Astrocyte (in vitro differentiated cells and primary cell): ENCODE measurements at places on chromosomes 3 and 15.

DNA sequence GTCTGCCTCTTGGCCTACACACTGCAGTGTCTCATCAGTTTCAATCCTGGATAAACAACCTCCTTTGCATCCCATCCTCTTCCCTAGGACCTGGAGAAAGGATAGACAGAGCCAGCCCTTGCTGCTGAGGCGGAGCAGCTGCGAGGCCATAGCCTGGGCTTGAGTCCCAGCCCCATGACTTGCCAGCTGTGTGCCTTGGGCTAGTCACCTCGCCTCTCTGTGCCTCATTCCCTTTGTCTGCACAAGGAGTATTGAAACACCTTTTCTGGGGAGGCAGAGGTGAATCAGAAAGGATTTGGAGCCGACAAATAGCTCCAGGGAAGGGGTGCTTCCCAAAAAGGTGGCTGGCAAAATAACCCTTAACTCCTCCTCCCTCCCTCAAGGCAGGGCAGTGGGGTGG, 65.0 kb upstream of the SLC6A1 start:
- no peak overlapping the region for H3K4me3 ChIP-seq
- peaks cover 8% of the 10 kb centered on the region for H3K4me1 ChIP-seq
- DNase-seq = no peak
- H3K27ac ChIP-seq = no peak overlapping the region
- H3K27me3 ChIP-seq = peaks cover 3% of the 10 kb centered on the region

GRCh38 chr3:11037976-11038375, 45.4 kb downstream of the SLC6A1 start:
- H3K4me3 ChIP-seq = no peak overlapping the region
- H3K27ac ChIP-seq = no peak overlapping the region
- no peaks in the 10 kb centered on the region for H3K4me1 ChIP-seq
- DNase-seq = no peak
- peaks cover 30% of the 10 kb centered on the region for H3K27me3 ChIP-seq
- no peaks in the 10 kb centered on the region for H3K36me3 ChIP-seq

- DNase-seq = no peak
- H3K4me3 ChIP-seq = no peak overlapping the region
- H3K36me3 ChIP-seq = no peaks in the 10 kb centered on the region
- H3K27ac ChIP-seq = no peak overlapping the region
- peaks cover 16% of the 10 kb centered on the region for H3K4me1 ChIP-seq
- no peaks in the 10 kb centered on the region for H3K27me3 ChIP-seq
These were observed 109.1 kb downstream of the IQSEC1 start for GRCh38 chr3:12963922-12964701.

- no peak overlapping the region for H3K4me3 ChIP-seq
- no peaks in the 10 kb centered on the region for H3K27me3 ChIP-seq
- no peak for DNase-seq
- no peak overlapping the region for H3K27ac ChIP-seq
- no peaks in the 10 kb centered on the region for H3K4me1 ChIP-seq
- H3K36me3 ChIP-seq = no peaks in the 10 kb centered on the region
These were observed 67.2 kb upstream of the CSTA start for GRCh38 chr3:122257644-122258364.

DNA sequence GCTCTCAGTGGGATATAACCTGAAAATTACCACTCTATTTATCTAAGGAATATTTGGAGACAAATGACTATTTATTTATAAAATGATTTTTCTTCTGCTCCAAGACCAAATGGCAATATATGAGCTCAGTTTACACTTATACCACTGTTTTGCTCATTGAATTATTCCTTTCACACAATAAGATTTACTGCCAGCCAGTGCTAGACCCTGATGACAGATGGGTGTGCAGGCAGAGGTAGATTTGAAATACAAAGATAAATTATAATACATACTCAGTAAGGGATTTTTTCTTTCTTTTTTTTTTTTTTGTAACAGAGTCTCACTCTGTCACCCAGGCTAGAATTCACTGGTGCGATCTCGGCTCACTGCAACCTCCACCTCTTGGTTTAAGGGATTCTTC, 980.3 kb downstream of the EPHA3 start:
- no peaks in the 10 kb centered on the region for H3K36me3 ChIP-seq
- no peak overlapping the region for H3K27ac ChIP-seq
- DNase-seq = no peak
- peaks cover 2% of the 10 kb centered on the region for H3K4me1 ChIP-seq

DNA sequence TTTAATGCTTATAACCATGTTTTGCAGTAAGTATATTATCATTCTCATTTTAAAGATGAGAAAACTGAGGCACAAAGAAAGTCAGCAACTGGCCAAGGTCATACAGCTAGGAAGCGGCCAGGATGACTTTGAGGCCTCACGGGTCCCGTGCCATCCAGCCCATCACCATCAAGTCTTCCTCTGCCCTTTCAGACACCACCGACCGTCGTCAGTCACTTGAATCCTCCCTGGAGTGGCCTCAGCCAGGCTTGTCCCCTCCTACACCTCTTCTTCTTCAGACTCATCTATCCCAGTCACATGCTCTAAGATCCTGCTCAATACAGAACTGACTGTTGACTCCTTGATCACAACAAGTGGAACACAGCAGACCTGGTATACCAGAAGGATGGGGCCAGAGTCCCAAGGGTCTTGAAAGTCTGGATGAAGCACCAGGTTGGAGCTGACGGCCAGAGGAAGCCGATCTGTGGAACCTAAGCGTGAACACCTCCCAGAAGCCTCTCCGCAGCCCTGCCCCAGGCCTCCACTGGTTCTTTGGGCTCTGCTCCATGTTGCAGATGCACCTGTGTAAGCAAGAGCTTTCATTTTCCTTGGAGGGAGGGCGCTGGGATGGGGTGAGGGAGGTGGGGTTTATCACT, 22.1 kb downstream of the ITGA11 start:
- no peak overlapping the region for H3K27ac ChIP-seq
- no peak for DNase-seq
- H3K4me3 ChIP-seq = no peak overlapping the region
- peaks cover 4% of the 10 kb centered on the region for H3K4me1 ChIP-seq
- H3K36me3 ChIP-seq = peaks cover 3% of the 10 kb centered on the region

- H3K27ac ChIP-seq = no peak overlapping the region
- no peaks in the 10 kb centered on the region for H3K36me3 ChIP-seq
- no peak overlapping the region for H3K4me3 ChIP-seq
- no peaks in the 10 kb centered on the region for H3K27me3 ChIP-seq
These were observed 8.3 kb upstream of the SLC12A8 start for GRCh38 chr3:125220727-125221429.

DNA sequence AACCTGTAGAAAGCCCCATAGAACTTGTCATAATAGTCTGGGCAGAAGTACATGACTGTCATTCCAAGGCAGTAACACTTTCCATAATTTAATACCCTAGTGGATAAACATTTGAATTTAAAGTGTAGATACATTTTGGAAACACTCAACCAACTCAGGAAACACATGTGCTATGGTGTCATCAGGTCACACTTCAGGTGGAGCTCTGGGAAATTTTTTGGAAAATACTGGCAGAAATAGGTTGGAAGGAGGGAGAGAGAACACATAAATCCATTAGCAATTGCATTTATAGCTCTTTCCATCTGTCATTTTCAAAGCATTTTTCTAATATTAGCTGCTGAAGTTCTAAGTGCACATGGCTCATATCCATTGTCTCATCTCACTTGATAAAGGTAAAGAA, 135.7 kb downstream of the MEIS2 start:
- no peaks in the 10 kb centered on the region for H3K27me3 ChIP-seq
- H3K36me3 ChIP-seq = peaks cover 3% of the 10 kb centered on the region
- no peak for DNase-seq
- H3K4me1 ChIP-seq = peaks cover 6% of the 10 kb centered on the region

DNA sequence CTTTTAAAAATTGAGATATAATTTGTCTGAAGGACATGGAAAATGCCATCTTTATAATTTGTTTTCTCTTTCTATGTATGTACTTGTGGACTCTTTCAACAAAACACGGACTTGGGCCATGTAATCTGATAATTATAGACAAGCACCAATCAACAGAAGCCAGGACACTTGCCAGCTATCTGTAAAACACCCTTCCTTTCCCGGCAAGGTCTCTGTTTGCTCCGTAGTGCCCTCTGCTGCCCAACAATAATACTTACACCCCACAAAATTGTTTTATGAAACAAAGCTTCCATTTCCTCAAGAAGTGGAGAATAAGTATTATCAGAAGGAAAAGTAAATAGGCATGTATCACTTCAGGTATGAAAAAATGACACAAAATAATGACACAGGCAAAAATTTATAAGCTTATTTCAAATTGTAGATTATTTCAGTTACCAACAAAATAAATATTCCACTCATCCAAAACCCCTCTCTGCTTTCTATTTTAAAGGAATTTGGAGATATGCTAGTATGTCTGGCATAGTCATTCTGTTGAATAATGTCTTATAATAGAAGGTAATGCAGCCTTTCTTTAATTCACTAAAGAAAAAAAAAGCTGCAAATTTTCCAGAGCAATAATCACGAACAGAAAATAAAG, 32.8 kb downstream of the MYH15 start:
- H3K27ac ChIP-seq = no peak overlapping the region
- no peaks in the 10 kb centered on the region for H3K27me3 ChIP-seq
- no peak overlapping the region for H3K4me3 ChIP-seq
- no peaks in the 10 kb centered on the region for H3K36me3 ChIP-seq
- peak; percentile 51 for DNase-seq

- H3K36me3 ChIP-seq = peaks cover 24% of the 10 kb centered on the region
- peak; percentile 52 for DNase-seq
- H3K4me3 ChIP-seq = no peak overlapping the region
- peak overlapping the region; percentile 52 for H3K27ac ChIP-seq
These were observed 66.4 kb downstream of the ASTE1 start for GRCh38 chr3:130960139-130960795.

DNA sequence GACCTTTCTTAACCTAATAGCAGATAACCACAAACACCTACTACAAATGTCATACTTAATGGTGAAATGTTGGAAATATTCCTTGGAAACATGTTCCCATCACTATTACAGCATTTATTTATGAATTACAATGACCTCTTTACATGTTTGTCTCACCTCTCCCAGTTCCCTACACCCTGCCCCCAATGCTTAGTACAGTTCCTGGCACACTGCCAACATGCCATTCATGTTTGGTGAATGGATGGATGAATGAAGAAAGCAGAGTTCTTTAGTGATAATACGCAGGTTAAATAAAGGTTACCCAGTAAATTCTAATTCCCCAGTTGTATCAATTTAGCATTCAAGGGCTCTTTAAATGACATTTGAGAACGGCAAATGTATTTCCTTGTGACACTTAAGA, 259.9 kb upstream of the ATP11B start:
- no peaks in the 10 kb centered on the region for H3K27me3 ChIP-seq
- H3K4me1 ChIP-seq = no peaks in the 10 kb centered on the region
- no peak overlapping the region for H3K4me3 ChIP-seq
- no peaks in the 10 kb centered on the region for H3K36me3 ChIP-seq
- H3K27ac ChIP-seq = no peak overlapping the region

GRCh38 chr15:70762469-70763119, 764 bp downstream of the UACA start:
- H3K36me3 ChIP-seq = peaks cover 2% of the 10 kb centered on the region
- peak overlapping the region; percentile 91 for H3K4me3 ChIP-seq
- H3K27me3 ChIP-seq = no peaks in the 10 kb centered on the region
- peak overlapping the region; percentile 92 for H3K27ac ChIP-seq

DNA sequence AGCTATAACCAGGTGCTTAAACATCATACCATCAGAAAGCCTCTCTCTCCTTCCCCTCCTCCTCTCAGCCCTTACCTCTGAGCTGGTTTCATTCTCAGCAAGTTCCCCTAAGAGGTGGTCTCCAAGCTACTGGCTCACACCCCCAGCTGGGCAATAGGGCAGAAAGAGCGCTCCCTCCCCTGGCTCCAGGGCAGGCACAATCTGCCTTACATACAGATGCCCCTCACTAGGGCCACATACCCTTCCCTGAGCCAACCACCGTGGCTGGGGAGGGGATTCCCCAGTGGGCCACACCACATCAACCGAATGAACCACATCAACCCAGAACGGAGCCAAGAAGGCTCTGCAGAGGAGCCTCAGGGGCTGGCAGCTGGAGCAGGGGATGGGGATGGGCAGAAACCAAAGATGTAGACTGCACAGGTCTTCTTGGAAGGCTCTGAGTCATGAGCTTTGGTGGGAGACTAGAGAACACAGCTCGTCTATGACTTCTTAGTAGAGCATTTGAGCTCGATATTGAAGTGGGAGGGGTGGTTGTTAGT, 4.6 kb upstream of the FBLN2 start:
- H3K36me3 ChIP-seq = no peaks in the 10 kb centered on the region
- H3K27me3 ChIP-seq = no peaks in the 10 kb centered on the region
- DNase-seq = peak; percentile 96

GRCh38 chr3:116873142-116873541, 163.6 kb downstream of the TUSC7 start:
- no peaks in the 10 kb centered on the region for H3K27me3 ChIP-seq
- no peak for DNase-seq
- no peak overlapping the region for H3K4me3 ChIP-seq
- H3K4me1 ChIP-seq = no peaks in the 10 kb centered on the region
- H3K36me3 ChIP-seq = no peaks in the 10 kb centered on the region

DNA sequence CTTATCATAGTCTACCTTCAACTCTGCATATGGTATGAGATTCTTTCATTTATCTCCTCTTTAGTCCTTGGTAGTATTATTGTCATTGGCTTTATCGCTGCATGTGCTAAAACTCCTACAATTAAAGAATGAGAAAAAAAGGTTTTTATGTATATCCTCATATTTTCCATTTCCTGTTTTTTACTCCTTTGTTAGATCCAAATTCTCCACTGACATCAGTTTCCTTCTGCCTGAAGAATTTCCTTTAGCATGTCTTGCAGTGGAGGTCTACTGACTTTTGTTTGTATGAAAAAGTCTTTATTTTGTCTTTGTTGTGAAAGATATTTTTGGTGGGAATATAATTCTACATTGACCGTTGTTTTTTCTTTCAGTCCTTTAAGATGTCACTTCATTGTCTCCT, 81.0 kb upstream of the TNIK start:
- H3K4me3 ChIP-seq = no peak overlapping the region
- H3K36me3 ChIP-seq = no peaks in the 10 kb centered on the region
- no peak overlapping the region for H3K27ac ChIP-seq
- no peak for DNase-seq

DNA sequence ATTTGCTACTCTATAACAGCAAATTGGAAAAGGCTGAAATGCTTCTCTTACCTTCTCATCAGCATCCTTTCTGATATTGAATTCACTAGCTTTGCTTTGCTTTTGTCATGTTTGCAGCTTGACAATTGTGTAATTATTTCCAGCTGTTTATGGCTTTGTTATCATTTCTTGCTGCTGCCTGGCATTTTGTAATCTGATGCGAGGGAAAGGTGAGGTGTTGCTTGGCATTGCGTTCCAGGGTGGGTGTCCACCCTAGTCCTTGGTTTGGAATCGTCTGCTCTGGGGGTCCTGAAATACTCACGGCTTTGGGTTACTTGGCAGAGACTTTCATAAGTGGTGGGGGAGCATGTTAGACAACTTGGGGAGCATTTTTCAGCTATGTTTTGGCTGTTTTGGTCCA, 2.9 kb downstream of the CACNA2D3 start:
- H3K27me3 ChIP-seq = peaks cover 44% of the 10 kb centered on the region
- no peak overlapping the region for H3K4me3 ChIP-seq
- DNase-seq = no peak
- no peaks in the 10 kb centered on the region for H3K36me3 ChIP-seq
- H3K4me1 ChIP-seq = no peaks in the 10 kb centered on the region

DNA sequence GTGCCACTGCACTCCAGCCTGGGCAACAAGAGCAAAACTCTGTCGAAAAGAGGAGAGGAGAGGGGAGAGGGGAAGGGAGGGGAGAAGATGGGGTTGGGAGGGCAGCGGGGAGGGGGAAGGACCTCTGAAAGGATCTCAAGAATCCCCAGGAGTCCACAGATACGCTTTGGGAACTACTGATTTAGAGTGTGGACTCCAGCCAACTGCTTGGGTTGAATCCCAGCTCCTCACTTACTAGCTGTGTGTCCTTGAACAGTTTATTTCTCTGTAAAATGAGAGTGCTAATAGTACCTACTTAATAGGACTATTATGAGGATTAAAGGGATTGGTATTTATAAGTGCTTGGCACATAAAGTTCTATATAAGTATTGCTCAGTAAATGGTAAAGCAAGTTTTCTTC, 45.0 kb upstream of the FAH start:
- H3K36me3 ChIP-seq = no peaks in the 10 kb centered on the region
- no peak for DNase-seq
- peaks cover 14% of the 10 kb centered on the region for H3K4me1 ChIP-seq
- H3K27ac ChIP-seq = no peak overlapping the region
